ENCODE measurements at places on chromosomes 6 and 20.

- DNase-seq, result no peak
Observed at GRCh38 chr6:4997862-4998261, 6.0 kb downstream of the RPP40 start.

- DNase-seq, result no peak
Observed at GRCh38 chr6:45477790-45478189, 100.1 kb upstream of the SUPT3H start.

- DNase-seq, result no peak
Observed at GRCh38 chr20:22794200-22794599, 209.8 kb upstream of the FOXA2 start.

- no peak for DNase-seq
Observed at GRCh38 chr6:143844006-143844405, 868 bp downstream of the LTV1 start.

DNA sequence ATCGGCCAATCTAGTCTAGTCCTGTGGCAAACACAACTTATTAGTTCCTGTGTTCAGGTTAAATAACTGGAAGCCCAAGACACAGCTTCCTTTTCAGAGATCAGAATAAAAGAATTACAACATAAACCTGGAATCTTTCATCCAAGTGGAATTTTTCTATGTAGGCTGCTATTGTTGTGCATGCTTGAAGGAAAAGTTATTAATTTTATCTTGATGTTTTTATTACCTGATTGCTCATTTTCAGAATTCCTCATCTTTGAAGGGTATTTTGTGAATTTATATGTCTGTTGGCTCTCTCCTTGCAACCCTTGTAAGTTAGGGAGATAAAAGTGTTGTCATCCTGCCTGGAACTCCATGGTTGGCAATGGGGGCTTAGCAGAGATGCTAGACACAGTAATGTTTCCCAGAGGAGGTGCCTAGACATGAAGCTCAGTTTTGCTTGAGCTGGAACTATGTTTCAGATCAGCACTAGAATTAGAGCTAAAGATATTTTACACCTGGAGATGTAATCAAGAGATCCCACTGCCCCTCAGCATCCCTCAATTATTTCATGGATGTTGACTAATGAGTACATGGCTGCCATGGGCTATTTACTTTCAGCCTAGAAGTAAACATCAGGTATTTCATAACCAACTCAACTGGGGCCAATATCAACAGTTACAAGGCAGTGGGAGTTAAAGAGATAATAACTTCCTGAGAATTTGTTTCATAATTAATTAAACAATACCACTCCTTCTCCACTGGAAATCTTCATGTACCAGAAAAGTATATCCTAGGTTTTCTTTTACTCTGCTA, 367.0 kb upstream of the MARCKS start:
- no peak for DNase-seq

DNA sequence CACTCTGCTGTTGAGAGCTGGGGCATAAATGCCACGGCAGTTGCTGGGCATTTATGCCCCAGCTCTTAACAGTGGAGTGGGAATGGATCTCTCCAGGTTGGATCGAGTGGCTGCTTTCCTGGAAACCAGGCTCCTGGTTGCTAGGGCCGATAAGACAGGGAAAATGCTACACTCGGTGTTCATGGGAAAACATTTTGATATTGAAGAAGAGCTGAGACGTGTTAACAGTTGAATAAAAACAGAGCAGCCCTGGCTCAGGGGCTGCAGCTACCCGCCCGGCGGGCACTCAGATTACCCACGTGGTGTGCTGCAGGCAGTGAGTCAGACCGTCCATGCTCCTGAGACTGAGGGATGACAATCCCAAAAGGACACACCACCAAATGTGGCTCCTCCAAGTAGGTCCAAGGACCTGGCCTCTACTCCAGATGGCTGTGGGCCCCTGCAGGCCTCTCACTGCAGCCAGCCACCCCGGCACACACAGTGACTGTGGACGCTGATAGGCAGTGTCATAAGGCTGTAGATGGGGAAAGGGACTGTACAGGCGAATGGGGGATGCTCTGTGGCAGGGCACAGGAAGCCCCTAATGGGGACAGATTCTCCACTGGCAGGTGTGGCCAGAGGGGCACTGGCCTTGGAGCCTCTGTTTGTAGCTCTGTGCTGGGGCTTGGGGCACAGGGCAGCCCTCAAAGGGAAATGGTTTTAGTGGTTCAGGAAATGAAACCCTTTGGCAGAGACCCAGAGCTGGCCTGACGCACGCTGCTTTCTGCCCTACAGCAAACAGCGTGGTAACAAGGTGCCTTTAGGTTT, 237.8 kb downstream of the LY86 start:
- no peak for DNase-seq

DNA sequence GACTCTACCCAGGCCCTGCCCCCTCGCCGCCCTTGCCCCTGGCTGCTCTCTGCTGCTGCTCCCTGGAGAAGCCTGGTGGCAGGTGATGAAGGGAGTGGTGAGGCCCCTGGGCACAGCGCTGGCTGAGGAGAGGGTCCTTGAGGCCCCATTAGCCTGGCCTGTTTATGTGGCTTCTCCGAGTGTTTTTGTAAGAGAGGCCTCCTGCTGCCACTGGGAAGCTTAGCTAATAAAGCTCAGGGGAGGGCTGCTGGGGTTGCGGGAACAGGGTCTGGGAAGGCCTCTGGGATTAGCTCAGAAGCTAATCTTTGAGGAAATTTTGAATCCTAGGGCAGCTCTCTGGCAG, 15.5 kb downstream of the EBF4 start:
- DNase-seq, result no peak

GRCh38 chr6:168154263-168154917, 75.4 kb upstream of the FRMD1 start:
- DNase-seq, result no peak

DNA sequence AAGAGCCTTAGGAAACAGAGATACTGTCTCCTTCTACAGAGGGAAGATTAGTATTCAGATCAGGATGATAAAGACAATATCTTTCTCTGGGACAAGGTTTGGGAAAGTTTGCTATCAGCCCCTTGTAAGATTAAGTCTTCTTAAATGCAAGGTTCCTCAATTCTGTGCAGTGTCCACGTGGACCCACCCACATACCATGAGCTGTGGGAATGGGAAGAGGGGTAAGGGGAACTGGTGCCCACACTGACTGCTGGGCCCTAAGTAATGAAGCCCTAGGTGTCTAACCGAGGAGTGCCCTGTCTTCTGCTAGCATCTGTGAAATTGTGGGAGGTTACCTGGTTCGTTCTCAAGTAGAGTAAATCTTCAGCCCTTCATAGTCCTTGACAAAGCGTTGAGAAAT, 5.8 kb upstream of the SSTR4 start:
- no peak for DNase-seq

- DNase-seq, result no peak
Observed at GRCh38 chr20:38799203-38799602, 6.3 kb upstream of the PPP1R16B start.

DNA sequence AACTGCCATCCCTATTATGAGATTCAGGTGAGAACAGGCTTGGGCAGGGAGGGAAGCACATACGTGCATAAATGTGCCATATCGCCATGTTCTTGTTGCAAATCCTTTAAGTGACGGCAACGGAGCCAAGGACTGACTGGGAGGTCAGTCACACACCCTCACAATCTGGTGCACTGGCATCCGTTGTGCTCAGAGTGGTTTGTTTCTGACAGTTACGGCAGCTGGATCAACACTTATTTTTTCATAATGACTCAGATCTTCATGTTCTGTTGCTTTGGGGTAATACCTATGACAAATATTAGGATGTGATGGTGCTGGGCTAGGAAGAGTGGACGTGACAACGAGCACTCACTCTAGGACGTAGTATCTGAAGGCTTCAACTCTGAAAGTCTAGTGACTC, 56.2 kb upstream of the PREP start:
- no peak for DNase-seq

DNA sequence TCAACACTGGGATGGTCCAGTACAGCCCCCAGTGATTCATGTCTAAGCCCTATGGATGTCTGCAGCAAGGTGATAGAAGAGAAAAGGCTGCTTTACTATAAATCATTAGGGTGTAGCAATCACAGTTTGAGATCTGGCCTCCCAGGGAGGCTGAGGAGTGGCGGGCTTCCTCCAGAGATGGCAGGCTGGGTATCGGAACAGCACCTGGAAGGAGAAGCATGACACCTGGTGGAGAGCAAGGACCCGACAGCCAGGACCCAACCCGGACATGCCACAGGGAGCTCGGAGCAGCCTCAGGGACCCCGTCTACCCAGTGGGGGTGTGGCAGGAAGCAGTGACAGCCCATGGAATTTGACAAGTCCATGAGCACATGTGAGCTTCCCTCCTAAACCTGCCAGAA, 114.8 kb upstream of the CD93 start:
- no peak for DNase-seq

DNA sequence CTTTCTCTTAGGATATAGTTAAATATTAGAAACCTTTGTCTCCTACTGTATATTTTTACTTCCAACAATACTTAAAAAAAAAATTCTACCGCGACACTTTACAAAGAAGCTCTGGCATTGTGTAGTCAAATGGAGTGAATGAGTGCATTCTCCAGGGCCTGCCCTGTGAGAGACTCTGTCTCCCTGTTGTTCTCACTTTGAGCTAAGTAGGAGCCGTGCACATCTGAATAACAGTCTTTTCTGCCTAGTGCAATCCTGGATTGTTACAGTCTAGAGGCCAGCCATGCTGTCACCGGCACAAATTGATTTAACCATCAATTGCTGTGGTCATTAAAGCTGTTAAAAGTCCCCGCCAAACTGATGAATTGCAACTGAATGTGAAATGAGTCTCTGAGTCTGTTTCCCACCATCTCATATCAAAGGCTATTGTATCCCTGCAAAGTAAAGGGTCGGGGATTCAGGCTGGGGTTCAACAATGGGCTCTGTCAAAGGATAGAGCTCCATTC, 156.0 kb downstream of the RFPL4B start:
- no peak for DNase-seq

DNA sequence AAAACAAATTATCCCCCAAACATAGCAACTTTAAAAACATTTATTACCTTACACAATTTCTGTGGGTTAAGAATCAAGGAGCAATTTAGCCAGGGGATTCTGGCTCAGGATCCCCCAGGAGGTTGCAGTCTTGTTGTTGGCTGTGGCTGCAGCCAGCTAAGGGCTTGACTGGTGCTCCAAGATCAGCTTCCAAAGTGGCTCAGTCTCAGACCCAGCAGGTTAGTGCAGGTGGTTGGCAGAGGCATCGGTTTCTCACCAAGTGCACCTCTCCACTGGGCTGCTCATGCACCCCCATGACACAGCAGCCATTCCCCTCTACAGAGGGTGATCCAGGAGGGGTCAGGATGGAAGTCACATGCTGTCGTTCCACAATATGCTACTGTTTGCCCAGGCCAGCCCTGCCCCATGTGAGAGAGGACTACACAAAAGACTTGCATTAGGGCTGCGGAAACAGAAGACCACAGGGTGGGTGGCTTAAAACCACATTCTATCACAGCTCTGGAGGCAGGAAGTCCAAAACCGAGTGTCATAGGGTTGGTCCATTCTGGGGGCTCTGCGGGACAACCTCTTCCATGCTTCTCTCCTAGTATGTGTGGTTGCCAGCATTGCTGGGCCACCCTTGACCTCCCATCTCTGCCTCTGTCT, 125.8 kb downstream of the C6orf118 start:
- DNase-seq, result no peak

DNA sequence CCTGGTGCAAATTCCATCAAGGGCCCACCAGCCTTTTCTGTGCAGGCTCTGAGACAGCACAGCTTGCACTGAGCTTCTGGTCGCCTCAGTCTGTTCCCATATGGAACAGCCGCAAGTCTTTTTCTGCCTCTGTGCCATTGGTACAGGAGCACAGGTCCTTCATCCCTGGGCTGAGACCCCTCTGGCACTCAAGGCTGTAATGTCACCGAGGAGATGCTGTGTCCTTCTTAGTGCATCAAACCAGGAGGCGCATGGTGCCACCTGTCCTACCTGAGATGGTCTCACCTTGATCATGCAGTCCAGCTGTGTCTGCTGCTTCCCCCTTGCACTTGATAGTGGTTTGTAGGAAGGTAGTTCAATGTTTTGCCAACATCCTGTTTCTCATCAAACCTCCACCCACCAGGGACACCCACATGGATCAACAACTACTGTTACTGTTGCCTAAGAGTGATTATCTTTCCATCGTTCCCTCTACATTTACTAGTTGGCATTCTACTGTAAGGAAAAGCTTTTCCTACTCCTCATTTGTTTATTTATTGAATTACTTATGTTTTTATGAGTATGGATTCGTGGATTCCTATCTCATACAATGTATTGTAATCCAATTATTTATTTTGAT, 29.0 kb downstream of the FAM50B start:
- DNase-seq, result no peak

DNA sequence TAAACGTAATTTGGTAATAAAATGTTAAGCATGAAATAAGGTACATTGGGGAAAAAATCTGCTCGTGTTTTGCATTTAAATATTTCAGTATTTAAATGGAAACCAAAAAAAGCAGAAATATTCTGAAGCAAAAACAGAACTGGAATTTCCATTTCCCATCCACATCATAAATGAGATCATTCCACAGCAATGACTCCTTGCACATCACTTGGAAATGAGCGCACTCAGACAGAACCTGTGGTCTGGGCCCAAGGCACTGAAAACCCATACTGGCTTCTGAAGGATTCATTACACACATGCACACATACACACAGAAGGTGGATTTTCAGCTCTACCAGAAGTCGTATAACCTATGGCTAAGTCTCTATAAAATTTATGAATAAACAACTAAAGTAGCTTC, 174.8 kb downstream of the IBTK start:
- DNase-seq, result no peak

DNA sequence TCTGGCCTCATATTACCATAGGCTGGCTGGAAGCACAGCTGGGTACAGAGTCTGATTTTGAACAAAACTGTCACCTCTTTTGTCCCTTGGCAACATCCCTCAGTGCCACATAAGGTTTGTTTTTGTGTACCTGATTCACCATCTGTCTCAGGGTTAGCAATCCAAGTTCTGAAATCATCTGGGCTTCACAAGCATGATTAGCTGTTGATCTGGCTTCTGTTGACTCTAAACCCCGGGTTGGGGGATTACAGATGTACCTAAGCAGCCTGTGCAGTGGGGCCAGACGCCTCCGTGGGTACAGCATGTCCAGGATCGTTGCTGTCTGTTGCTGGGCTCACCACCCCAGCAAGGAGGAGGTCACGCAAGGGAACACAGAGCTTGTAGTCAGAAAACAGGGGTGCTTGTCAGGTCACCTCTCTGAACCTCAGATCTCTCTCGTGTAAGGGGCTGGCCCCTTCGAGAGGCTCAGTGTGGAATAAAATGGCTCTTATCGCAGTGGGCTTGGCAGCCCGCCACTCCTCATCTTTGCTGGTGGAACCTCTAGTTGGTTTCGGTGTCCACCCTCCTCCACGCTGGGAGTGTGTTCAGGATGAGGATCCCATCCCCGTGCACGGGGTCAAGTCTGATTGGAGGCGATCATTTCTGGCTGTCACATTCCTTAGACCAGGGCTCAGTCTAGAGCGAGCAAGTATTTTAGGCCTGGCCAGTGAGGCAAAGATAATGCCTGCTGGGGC, 39.2 kb upstream of the ZNF831 start:
- no peak for DNase-seq

- DNase-seq, result no peak
Observed at GRCh38 chr6:150588888-150589499, 10.7 kb upstream of the PLEKHG1 start.

- no peak for DNase-seq
Observed at GRCh38 chr20:7994809-7995208, 24.8 kb downstream of the TMX4 start.

Measured in stimulated activated CD8-positive, alpha-beta memory T cell treated with anti-CD3 and anti-CD28 coated beads, Interleukin-4, amount 100 ng/mL, for 4 hours (primary cell).